ENCODE measurements at places on chromosomes 2 and 18. TPM values are rescaled to one million over a fixed set of nuclear protein-coding genes. Genes with fewer than 3 reads are reported as not detected.

Gene FECH
- 39.7 TPM for total RNA-seq

Gene TMEFF2
- 0.34 TPM for total RNA-seq

Gene CD302
- 2.1 TPM for total RNA-seq

Gene DLGAP1
- total RNA-seq, result not detected

Gene SULT1C4
- total RNA-seq, result not detected

Gene SERPINB3
- total RNA-seq, result not detected

Gene LIMS4
- 0.57 TPM for total RNA-seq

Gene ADAM23
- total RNA-seq, result 8.4 TPM

Gene TXNDC2
- 0.45 TPM for total RNA-seq

Gene GALR1
- total RNA-seq, result not detected

Gene LRP2
- total RNA-seq, result 0.06 TPM

Gene ZNF236
- total RNA-seq, result 2.0 TPM

Gene SCYGR4
- not detected for total RNA-seq

Gene MAPK4
- total RNA-seq, result 0.20 TPM

Gene ARHGAP25
- total RNA-seq, result 0.34 TPM

Gene TEX44
- not detected for total RNA-seq

Gene HOXD3
- total RNA-seq, result 0.20 TPM

Gene SP100
- 26.1 TPM for total RNA-seq

Gene ANKRD53
- total RNA-seq, result not detected

Gene RETSAT
- total RNA-seq, result 58.7 TPM

Gene COL5A2
- total RNA-seq, result 75.7 TPM

Gene ARL4C
- 54.2 TPM for total RNA-seq

Gene KCNK3
- 0.76 TPM for total RNA-seq

Gene CABYR
- total RNA-seq, result 15.4 TPM

Gene LRRTM4
- not detected for total RNA-seq

Gene NYAP2
- not detected for total RNA-seq

Gene APCDD1
- not detected for total RNA-seq

Gene FAM228A
- not detected for total RNA-seq

Gene RPE
- 58.9 TPM for total RNA-seq

Gene MTLN
- total RNA-seq, result 130 TPM

Gene TGFA
- 5.5 TPM for total RNA-seq

Gene HOXD11
- 5.8 TPM for total RNA-seq

Gene SP140
- total RNA-seq, result 0.27 TPM

Gene TUBB8B
- total RNA-seq, result not detected

Gene DYNC2LI1
- 18.3 TPM for total RNA-seq

Gene KHK
- 10.4 TPM for total RNA-seq

Gene FOXD4L1
- total RNA-seq, result 0.31 TPM

Gene LHCGR
- total RNA-seq, result not detected

Gene POTEF
- not detected for total RNA-seq

Gene GCG
- total RNA-seq, result not detected

Gene DSEL
- total RNA-seq, result 0.40 TPM

Gene PPIL3
- 23.7 TPM for total RNA-seq

All from A549 treated with Mapracorat at 1 μM for 4 hours (cell line).